ENCODE measurements at places on chromosomes 16 and 17.
A peak's percentile ranks its signal among the peaks of the same experiment; 100 is the strongest.

DNA sequence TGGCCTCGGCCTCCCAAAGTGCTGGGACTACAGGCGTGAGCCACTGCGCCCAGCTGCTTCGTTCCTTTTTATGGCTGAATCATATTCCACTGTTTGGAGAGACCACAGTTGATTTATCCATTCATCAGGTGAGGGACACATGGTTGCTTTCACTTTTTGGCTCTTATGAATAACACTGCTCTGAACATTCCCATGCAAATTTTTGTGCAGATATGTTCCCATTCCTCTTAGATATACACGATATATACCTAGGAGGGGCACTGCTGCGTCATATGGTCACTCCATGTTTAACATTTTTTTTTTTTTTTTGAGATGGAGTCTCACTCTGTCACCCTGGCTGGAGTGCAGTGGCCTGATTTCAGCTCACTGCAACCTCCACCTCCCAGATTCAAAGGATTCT lies 13.9 kb upstream of the GLIS2 start:
- DNase-seq: no peak

GRCh38 chr17:42682722-42683403 lies 532 bp downstream of the CNTNAP1 start:
- no peak for DNase-seq

DNA sequence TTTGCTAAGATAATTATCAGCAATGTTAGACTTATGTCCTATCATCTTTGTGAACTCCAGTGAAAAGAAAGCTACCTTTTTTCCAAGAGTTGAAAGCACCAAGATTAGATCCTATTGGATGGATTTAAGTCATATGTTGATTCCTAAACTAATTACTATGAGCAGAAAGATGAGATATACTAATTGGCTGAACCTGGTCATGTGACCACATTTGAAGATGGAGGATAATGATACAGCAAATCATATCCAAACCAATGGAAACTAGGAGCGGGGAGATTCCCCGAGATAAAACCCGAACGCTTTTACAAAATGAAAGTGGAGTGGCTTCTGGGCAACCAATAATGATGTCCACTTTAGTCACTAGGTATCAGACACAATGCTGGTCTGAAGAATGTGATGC lies 1060.2 kb upstream of the EEF2KMT start:
- no peak for DNase-seq

GRCh38 chr17:4710693-4711634 lies 532 bp downstream of the ARRB2 start:
- peak; percentile 26 for DNase-seq

- peak; percentile 68 for DNase-seq
Observed at GRCh38 chr16:87392821-87393679, 914 bp downstream of the MAP1LC3B start.

GRCh38 chr17:40075201-40075941 lies 12.6 kb downstream of the THRA start:
- peak; percentile 86 for DNase-seq

DNA sequence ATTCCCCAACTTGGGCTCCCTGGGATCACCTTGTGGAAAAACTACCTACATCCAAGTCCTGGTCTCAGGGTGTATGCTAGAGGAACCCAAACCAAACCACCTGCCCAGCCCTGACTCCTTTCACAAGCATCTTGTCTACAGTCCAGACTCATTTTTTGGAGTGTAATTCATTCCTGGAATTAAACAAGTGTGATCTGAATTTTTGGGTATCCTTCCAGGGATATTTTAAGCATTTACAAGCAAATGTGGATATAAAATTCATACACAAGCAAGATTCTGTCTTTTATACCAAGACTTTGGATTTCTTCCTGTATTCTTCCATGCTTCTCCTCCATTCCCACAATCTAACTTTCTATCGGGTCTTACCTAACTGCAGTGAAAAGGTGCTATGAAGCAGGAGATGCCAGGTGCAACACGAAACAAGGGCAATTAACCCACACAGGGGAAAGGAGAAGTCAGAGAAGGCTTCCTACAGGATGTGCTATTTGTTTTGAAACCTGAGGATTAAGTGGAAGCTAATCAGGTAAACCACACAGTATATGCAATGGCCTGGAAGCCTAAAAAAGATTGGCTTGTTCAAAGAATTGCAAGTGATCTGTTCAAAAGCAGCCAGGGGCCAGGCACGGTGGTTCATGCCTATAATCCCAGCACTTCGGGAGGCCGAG lies 417.2 kb upstream of the C16orf82 start:
- DNase-seq: no peak

DNA sequence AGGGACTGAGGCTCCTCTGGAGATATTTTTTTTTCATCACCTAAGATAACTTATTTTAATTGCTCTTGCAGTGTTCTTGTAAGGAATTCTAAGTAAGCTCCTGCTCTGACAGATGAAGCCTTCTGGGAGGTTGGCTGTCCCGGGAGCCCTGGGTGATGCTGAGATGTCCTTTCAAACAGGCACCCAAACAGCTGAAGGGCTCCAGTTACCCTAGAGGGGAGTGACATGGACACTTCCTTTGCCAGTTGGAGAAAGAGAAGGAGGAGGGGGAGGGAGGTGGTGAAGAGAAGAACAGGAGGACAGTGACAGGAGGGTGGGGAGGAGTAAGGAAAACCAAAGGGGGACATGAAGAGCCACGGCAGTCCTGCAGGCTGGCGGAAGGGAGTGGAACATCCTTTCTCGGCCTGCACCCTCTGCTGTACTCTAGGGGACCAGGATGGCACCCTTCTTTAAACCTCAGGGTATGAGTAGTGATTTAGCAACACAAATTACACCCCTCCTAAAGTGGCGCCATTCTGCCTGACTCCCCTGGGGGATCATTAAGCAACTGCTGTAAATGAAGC lies 51.8 kb downstream of the MYH3 start:
- DNase-seq: no peak

GRCh38 chr17:49406421-49407061 lies 8.1 kb downstream of the PHB1 start:
- no peak for DNase-seq

DNA sequence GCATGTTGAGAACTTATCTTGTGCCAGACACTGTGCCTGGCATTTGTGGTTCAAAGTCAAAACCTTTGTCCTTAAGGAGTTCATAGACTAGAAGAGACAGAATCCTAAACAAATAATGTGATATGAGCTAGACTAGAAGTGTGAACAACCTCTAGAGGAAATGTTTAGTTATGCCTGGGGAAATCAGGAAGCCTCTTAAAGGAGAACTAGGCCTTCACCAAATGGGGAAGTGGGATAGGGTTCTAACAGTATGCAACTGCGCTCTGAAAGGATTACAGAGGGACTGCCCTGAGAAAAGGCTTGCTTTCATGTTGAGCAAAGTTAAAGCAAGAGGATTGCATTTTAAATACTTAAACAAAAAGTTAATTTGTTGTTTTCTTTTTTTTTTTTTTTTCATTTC lies 4.9 kb downstream of the RUNDC1 start:
- DNase-seq: no peak

GRCh38 chr16:68806422-68806821 lies 36.9 kb upstream of the TANGO6 start:
- no peak for DNase-seq

GRCh38 chr16:67538666-67539101 lies 10.1 kb downstream of the RIPOR1 start:
- DNase-seq: no peak

GRCh38 chr16:31874366-31875111 lies 932 bp downstream of the ZNF267 start:
- DNase-seq: no peak

GRCh38 chr17:11140501-11140900 lies 100.5 kb upstream of the SHISA6 start:
- no peak for DNase-seq

GRCh38 chr16:75919664-75920063 lies 193.4 kb upstream of the CPHXL start:
- no peak for DNase-seq

DNA sequence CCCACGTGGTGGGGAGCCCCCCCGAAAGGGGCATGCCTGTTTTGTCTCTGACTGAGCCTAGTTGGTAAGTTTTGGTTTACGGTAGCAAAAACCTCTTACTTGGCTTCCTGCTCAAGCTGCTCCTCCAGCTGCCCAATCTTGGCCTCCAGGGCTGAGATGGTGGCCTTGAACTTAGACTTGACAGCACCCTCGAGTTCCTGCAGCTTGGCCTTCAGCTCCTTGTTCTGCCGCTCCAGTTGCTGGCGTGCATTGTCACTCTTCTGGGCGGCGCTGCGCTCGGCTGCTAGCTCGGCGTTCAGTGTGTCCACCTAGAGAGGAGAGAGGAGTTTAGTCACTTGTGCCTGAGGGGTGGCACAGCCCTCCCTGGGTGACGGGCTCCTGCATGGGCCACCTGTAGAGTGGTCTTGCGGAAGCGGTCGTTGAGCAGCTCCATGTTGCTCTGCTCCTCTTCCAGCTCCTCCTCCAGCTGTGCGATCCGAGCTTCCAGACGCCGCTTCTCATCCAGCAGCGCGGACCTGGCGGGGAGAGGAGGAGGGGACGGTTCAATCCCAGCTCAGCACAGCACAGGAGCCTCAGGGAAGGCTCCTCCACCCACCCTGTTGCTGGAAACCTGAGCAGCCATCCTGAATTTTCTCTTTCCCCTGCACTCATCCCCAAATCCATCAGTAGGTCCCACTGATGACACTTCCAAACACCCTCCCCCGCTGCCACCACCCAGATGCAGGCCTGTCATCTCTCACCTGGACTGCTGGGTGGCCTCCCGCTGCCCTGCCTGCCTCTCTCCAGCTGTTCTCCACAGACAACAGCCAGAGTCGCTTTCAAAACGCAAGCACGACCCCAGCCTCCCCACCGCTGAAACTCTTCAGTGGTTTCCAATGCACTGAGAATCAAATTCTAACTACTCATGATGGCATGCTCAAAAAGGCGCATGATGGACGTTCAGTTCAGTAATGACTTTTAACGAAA lies 44.6 kb downstream of the NDEL1 start:
- DNase-seq: no peak

DNA sequence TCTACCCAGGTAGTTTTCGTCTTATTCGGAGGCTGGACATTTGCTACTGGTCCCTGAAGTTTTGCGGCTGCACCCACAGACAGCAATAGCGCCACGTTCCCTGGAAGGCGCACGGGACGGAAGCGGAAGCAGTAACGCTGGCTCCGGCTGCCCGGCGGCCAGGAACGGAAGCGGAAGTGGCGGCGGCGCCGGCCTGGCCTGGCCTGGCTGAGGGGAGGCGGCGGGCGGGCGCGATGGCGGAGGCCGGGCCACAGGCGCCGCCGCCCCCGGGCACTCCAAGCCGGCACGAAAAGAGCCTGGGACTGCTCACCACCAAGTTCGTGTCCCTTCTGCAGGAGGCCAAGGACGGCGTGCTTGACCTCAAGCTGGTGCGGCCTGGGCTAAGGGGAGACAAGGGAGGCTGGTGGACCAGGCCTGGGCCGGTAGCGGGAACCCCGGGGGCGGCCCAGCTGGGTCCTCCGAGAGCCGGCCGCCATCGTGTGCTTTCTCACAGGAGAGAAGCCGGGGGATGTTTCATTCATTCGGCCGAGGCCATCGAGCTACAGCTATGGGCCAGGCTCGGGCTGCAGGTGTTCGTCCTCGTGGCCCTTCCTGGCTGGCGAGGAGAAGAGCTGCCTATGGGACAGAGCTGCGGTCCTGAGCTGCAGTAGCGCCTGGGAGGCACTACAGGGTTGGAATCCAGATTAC lies at the start of gene E2F4:
Gene E2F4 (plus strand): TSS at position 161 of the 687 bp plus-strand sequence. CDS start 73 bp downstream, at position 234.
- DNase-seq: peak; percentile 96

DNA sequence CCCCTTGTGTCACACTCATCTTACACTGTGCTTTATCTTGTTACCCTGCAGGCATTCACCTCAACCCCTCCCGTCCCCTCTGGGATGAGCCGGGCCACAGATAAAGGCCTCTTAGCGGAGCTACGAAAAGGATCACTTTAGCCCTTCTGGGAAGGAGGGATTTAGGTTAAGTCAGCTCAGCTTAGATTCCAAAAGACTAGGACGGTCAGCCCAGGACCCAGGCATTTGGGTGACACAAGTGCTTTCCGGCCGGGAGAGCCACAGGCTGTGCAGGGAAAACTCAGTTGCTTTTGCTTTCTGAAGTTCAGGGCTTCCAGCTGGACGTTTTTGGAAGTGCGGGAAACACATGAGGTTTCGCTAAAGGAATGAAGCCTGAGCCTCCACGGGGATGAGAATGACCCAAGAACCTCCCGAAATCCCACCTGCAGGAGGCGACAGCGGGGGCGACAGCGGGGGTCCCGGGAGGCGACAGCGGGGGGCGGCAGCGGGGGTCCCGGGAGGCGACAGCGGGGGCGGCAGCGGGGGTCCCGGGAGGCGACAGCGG lies 11.6 kb upstream of the METRNL start:
- DNase-seq: no peak

GRCh38 chr17:31541559-31541958 lies 150.1 kb downstream of the RAB11FIP4 start:
- no peak for DNase-seq

DNA sequence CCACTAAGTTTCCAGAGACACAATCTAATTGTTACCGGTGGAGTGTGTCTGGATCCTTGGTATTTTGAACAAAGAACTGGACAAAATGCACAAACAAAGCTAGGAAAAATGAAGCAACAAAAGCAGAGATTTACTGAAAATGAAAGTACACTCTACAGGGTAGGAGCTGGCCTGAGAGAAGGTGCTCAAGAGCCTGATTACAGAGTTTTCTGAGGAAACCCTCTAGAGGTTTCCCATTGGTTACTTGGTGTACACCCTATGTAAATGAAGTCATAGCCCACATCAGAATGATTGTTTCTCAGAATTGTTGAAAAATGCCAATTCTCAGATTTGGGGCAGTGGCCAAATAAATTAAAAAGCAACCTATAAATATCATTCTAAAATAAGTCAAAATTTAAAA lies 436.4 kb downstream of the KCNJ18 start:
- no peak for DNase-seq

DNA sequence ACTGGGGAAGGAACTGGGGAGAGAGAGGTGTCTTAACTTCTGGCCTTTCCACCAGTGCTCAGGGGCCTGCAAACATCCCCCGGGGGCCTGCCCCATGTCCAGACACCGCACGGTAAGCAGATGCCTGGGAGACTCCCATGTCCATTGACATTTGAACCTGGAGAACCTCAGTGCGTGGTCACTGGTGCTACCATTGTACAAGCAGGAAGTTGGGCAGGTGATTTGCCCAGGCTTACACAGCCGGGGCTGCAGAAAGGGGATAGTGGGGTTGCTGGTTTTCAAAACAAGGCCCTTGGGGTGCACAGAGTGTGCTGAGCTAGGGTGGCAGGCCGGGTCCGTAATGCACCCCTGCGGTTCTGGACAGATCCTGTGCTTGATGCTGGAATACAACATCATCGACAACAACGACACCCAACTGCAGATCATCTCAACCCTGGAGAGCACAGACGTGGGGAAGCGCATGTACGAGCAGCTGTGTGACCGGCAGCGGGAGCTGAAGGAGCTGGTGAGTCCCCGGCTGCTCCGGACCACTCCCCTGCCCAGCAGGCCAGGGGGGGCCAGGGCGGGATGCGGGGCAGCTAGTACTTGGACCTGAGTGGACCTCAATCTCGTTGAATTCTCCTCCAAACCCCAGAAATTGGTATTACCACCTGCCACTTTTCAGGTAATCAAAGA lies 77.7 kb upstream of the PLCG2 start:
- DNase-seq: no peak

GRCh38 chr17:64328859-64329531 lies 61.7 kb downstream of the PECAM1 start:
- no peak for DNase-seq

DNA sequence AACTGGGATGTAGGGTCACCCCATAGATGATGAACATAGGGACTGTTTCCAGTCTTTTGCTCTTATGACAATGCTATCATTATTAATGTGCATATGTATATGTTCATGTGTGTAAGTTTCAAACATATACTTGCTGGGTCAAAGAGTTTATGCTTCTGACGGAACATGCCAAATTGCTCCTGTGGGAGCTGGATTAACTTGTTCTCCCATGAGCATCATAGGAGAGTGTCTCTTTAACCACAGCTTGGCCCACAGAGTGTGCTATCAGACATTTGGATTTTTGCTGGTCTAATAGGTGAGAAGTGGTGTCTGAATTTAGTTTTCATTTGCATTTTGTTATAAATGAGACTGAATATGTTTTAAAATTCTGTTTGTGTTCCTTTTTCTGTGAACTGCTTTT lies 22.3 kb upstream of the ADORA2B start:
- DNase-seq: no peak
